HFF-Myc (cell line): ENCODE measurements at places on chromosomes 5 and 9.

GRCh38 chr9:98339987-98340800, 84.7 kb upstream of the TBC1D2 start:
- no peak for DNase-seq

GRCh38 chr5:18024542-18024941, 390.3 kb downstream of the TAF11L14 start:
- DNase-seq = no peak

DNA sequence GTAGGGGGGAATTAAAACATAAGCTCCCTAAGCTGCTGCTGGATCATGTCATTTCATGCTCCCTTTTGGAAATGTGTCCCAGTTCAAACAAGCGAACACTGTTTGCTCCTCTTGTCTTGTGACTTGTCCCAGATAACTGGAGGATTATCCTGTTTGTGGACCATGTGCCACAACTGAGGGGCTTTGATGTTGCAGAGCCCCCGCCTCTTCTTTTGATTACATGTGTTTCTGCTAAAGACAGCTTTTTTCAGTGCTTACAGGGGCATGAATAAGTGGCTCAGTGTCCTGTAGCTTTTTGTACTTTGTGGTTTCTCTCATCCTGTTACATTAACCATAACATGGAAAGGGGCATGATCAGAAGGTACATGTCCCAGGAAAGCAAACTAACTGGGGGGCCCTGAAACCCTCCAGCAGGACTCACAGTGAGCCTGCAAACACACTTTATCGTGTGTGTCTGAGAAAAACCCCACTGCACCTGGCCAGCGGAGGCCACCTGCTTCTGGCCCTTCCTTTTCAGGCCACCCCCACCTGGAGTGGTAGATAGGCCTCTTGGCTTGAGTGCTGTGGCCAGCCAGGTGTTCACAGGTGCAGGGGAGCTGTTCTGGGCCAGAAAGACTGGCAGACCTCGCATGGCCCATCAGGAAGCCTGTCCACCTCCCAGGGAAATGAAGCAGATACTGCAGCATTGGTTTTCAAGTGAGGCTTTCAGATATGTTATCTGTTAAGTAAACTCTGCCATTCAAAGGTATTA, 285.6 kb downstream of the FANCC start:
- no peak for DNase-seq

GRCh38 chr5:25963251-25964008, 1075.0 kb downstream of the CDH9 start:
- DNase-seq = no peak

- DNase-seq = no peak
These were observed 145.5 kb downstream of the HMHB1 start for GRCh38 chr5:143957455-143957854.

GRCh38 chr9:134680393-134681060, 38.9 kb downstream of the COL5A1 start:
- DNase-seq = no peak

DNA sequence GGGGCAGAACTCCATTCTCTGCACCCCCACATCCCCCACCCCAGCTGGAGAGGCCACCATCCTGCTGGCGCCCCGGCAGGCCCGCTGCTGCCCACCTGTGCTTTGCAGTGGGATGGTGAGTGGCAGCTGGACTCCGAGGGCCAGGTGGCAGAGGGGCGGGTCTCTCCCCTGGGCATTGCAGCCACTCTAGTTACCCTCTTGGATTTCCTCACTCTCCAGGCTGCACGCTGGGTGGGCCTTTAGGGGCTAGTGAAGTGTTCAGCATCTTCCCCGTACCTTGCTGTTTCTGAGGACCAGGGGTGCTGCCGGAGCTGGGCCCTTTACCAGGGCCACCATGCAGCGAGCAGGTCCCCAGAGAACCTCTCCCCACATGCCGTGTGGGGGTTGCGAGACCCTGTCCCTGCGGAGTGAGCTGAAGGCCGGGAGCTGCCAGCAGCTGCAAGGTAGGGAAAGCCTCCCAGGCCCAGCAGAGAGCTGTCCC, 88.4 kb upstream of the SH3PXD2B start:
- no peak for DNase-seq

- DNase-seq = no peak
These were observed 644.8 kb downstream of the EFNA5 start for GRCh38 chr5:107025712-107026497.

DNA sequence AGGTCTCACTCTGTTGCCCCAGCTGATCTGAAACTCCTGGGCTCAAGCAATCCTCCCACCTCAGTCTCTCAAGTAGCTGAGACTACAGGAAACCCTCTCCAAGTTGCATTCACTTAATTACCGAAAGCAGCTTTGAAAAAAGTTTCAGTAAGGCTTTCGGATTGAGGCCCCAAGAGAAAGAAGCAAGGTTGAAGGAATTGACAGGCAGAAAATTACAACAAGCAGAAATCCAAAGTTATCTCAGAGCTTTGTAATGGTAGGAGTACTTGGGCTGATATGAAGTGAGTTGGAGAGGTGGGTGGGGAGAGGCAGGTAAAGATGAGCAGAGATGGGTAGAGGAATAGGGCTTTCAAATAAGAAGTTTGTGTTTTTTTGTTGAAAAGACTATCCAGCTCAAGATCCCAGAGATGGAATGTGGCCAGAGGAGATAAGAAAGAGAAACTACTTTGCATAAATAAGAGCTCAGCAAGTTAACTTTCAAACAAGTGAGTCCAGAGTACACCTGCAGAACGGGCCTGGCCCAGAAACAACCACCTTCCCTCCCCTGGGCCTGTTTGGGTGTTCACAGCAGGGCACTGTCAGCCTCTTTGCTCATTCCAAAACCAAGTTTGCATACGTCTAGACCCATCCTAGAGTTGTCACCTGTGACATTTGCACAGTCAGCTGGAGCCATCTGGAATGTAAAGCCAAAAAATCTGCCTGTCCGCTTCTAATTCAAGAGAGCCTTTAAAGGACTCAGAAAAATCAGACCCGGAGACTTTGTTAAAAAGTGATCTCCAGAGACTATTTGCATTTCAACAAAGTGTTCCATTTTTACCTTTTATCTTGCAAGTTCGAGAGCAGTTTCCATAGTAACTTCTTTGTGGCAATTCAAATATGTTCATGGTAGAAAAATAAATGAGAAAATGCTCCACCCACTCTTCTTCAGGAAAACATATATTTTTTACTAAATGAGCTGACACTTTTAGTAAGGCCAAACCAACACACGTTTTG, 2.2 kb upstream of the CLINT1 start:
- no peak for DNase-seq

- DNase-seq = no peak
These were observed 2.5 kb upstream of the PSMD5 start for GRCh38 chr9:120845255-120845654.

- DNase-seq = no peak
These were observed 3.3 kb upstream of the DMRT2 start for GRCh38 chr9:1046639-1047572.

DNA sequence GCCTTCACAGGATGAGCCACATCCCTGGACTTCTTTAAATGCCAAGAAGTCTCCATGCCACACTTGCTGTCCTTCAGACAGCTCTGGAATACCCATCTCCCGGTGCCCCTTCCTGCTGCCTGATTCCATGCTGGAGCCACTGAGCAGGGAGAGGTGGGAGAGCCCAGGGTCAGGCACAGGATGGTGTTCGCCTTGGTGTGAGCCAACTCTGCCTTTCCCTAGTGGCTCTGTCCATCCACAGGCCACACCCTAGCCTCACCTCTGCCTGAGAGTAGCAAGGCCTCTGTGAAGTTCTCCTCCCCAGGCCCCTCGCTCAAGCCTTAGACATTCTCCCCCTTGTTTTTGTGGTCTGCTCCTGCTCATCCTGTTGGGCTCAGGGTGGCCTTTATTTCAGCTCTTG, 54.2 kb upstream of the ANGPTL2 start:
- no peak for DNase-seq

DNA sequence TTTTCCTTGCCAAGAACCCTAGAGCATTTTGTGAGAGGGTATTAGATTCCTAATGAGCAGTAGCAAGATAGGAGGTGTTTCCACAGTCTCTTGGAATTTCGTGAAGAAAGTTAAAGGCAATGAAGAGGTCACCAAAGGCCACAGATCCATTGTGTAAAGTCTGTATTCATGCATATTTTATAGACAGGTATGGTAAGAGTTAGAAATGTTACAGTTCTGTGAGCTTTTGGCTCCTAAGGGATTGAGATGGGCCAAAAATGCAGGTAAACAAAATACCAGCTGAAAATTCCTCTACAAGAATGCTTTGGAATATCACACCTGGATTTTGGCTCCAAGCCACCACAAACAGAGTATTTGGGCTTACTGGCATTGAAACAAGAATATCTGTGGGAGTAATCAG, 47.4 kb upstream of the FST start:
- DNase-seq = no peak
